WTC11 (cell line): ENCODE measurements at places on chromosomes 6 and 20.

DNA sequence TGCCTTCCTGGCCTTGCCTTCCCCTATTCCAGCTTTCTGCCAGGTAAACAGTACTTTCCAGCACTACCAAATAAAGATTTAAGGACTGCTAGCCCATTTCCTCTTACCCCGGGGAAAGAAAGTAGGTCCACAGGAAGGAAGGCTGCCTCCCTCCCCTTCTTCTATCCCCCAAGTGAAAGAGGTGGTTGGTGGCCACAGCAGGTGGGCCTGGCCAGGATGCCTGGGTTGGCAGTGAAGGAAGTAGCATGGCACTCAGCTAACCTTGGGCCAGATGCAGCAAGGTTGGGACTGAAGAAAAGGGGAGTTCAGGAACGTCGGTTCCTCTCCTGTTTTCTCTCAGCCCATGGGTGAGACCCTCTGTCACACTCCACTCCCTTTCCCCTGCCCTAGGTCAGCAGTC is 8.9 kb downstream of the NFKBIL1 start:
- DNase-seq, result no peak
- no peak overlapping the region for H3K4me3 ChIP-seq
- no peaks in the 10 kb centered on the region for H3K27me3 ChIP-seq
- peaks cover 9% of the 10 kb centered on the region for H3K4me1 ChIP-seq
- peaks cover 19% of the 10 kb centered on the region for H3K36me3 ChIP-seq

DNA sequence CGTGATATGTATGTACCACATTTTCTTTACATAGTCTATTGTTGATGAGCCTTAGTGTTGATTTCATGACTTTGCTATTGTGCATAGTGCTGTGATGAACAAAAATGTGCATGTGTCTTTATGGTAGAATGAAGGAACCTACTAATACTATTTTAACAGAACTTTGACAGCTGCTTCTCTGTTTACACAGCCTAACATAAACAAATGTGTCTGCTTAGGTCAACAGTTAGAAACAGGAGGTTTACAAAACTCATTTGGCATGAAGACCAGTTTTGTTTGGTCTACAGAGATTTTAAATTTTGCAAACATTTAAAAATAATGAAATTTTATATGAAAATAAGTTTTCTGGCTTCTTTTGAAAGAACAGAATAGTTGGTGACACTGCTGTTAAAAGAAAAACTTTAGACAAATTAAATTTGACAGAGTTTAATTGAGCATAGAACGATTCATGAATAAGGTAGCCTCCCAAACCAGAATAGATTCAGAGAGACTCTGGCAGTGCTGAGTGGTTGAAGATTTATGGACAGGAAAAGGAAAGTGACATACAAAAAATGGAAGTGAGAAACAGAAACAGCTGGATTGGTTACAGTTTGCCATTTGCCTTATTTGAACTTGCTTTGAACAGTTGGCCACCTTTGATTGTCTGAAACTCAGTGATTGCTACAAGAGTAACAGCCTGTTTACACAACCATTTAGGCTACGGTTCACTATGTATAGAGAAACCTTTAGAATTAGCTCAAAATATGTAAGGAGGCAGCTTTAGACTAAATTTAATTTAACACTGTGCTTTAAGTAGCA is 715.8 kb upstream of the HS3ST5 start:
- no peak overlapping the region for H3K4me3 ChIP-seq
- DNase-seq, result no peak
- H3K36me3 ChIP-seq, result peaks cover 4% of the 10 kb centered on the region; the same call in 1 of the 2 replicates
- peaks cover 47% of the 10 kb centered on the region for H3K27me3 ChIP-seq
- no peak overlapping the region for H3K27ac ChIP-seq

DNA sequence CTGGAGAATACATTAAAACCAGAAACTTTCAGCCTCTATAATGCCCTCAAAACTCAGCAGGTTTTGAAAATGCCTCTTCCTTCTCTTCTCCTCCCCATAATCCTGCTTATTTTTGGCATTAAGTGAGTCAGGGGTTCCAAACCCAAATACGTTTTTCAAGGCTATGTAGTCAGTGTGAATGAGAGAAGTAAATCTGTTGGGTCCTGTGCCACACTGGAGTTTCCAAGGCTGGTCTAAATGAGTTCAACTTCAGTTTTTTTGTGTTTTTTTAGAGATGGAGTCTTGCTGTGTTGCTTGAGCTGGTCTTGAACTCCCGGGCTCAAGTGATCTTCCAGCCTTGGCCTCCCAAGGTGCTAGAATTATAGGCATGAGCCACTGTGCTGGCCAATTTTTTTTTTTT is 20.9 kb downstream of the PTPRA start:
- DNase-seq, result no peak
- H3K4me1 ChIP-seq, result no peaks in the 10 kb centered on the region
- 0 out of 2 replicates have a peak overlapping the region, but pooled peaks have one; percentile 86 for H3K27ac ChIP-seq
- H3K4me3 ChIP-seq, result no peak overlapping the region
- no peaks in the 10 kb centered on the region for H3K27me3 ChIP-seq
- H3K36me3 ChIP-seq, result peaks cover 14% of the 10 kb centered on the region

DNA sequence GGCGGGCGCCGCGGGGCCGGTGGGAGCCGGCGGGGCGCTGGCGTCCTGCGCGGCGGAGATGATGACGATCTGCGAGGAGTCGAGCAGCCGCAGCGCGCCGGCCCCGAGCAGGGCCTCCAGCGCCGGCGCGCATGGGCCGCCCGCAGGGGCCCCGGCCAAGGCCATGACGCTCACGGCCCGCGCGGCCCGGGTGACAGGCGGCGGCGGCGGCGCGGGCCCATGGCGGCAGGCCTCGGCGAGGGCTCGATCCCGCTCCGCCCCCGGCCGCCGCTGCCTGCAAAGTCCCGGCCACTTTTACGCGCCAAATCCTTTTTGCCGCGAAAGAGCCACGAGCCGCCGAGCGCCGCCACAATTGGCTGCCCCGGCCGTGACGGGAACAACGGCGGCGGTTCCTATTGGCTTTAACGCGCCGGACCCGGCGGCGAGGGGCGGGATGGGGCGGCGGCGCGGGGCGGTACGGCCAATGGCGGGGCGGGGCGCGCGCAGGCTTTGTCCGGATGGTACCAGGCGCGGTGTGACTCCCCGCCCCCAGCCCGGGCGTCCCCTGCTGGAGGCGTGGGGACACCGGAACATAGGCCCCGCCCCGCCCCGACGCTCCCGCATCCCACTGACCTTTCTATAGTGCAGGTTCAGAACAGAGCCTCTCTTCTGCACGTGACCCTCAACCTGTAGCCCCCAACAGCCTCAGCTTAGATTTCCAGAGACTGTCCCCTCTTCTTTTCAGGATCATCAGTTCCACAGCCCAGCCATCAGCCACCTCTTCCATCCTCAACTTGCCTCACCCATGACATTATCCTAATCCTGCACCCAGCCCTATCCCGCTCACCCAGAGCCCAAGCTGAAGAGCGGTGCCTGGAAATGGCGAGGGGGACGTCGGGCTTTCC is at the start of gene E2F1:
Gene E2F1, minus strand, starts transcription at position 286 of the 884 bp plus-strand sequence. Its CDS starts 121 bp downstream, at position 165.
- peaks cover 30% of the 10 kb centered on the region for H3K27me3 ChIP-seq
- H3K27ac ChIP-seq, result peak within 1 kb of the TSS; percentile 85
- peak; percentile 98 for DNase-seq
- H3K36me3 ChIP-seq, result no peaks in the 10 kb centered on the region

DNA sequence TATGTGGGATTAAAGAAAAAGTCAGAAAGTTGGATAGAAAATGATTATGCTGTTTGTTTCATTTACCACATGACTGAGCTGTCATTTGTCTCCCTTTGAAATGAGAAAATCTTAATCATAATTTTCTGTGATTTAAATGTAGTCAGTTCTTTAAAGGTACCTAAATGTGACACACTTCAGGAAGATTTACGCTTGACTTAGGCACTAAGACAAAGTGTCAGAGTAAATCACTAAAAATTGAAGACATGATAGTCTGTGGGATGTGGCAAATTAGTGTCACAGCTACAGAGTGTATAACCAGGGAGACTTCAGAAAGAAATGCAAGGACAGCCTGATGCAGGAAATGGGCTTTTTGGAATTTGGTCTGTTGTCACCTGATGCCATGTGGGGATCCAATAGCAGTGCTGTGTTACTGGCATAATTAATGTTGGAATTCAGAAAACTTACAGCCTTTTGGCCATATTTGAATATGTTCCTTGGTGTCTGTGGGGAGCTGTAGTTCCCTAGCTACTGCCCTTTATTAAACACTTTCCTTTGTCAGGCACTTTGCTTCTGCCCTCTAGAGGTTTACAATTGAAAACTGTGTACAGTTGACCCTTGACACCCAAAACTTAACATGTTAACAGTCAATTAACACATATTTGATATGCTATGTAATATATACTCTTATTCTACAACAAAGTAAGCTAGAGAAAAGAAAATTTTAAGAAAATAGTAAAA is 493.8 kb downstream of the UTRN start:
- H3K4me1 ChIP-seq, result peaks cover 25% of the 10 kb centered on the region
- no peak overlapping the region for H3K27ac ChIP-seq
- no peak for DNase-seq
- H3K4me3 ChIP-seq, result no peak overlapping the region
- no peaks in the 10 kb centered on the region for H3K27me3 ChIP-seq

DNA sequence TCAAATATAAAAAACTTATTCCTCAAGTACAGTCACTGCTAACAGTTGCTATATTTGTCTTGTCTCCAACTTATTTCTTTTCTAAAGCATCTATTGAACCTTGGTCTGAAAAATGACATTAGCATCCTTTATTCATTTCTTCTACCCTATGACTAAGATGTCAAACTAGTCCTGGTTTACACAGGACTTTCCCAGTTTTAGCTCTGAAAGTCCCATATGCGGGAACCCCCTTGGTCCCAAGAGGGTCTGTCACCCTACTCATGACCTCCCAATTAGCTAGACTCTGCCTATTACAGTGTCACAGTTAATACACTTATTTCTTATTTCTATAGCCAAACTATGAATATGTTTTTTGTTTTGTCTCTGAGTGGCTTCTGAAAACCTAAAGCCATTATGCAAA is 37.1 kb downstream of the PLEKHG1 start:
- H3K4me1 ChIP-seq, result peaks cover 10% of the 10 kb centered on the region
- H3K27ac ChIP-seq, result no peak overlapping the region
- no peaks in the 10 kb centered on the region for H3K27me3 ChIP-seq
- DNase-seq, result no peak

DNA sequence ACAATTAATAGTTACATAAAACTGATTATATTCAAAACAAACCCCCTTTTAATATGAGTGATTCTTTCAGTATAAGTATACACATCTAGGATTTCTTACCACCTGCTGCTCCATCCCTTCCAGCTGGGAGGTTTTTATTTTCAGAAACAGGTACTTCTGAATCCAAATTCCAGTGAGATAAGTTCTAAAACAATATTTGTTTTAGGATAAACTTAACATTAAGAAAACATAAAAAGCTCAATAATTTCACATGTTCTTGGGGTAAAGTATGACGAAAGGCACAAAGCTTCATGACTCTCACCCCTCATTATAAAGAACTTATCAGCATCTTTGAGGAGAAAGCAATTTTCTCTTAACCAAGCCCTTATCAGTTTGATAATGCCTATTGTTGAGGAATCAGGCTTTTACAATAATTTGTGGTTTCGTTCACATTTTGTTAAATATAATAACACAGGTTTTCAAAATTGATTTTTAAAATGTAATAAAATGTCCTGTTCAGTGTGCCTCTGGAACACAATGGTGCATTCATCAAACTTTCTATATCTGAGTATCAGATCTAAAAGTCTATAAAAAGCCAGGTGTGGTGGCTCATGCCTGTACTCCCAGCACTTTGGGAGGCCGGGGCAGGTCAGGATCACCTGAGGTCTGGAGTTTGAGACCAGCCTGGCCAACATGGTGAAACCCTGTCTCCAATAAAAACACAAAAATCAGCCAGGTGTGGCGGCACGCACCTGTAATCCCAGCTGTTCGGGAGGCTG is 4.3 kb downstream of the FAM217A start:
- no peak for DNase-seq
- no peaks in the 10 kb centered on the region for H3K27me3 ChIP-seq
- no peak overlapping the region for H3K27ac ChIP-seq
- no peak overlapping the region for H3K4me3 ChIP-seq
- no peaks in the 10 kb centered on the region for H3K36me3 ChIP-seq
- H3K4me1 ChIP-seq, result peaks cover 4% of the 10 kb centered on the region; the same call in 1 of the 2 replicates

DNA sequence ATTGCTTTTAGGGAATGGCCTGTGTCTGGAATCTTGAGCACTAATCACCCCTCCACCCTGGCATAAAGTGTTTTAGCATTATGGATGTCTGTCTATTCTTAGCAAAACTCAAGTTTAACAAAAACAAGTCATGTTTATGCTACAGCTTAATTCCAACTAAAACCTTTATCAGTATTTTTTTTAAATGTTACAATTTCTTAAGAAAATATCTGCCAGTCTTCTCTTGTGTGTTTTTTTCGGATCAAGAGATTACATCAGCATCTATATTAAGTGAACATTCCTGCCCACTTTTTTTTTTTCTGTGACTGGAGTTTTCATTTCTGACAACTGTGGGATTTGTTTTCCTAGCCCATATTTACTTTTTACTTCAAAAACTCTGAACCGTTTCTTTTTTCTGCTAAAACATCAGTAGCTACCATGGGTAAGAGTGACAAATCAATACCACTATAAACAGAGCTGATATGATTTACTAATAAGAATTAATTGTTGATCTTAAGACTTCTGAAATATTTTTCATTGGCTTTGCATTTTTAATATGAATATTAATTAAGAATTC is 94.3 kb downstream of the EDN1 start:
- H3K27ac ChIP-seq, result no peak overlapping the region
- H3K36me3 ChIP-seq, result peaks cover 4% of the 10 kb centered on the region; the same call in 1 of the 2 replicates
- H3K4me1 ChIP-seq, result no peaks in the 10 kb centered on the region
- H3K4me3 ChIP-seq, result no peak overlapping the region
- no peak for DNase-seq

- no peak within 1 kb of the TSS; the same call in 1 of the 2 replicates for H3K27ac ChIP-seq
- H3K36me3 ChIP-seq, result no peaks in the 10 kb centered on the region
- H3K4me3 ChIP-seq, result peak within 1 kb of the TSS; percentile 89
- H3K4me1 ChIP-seq, result peaks cover 12% of the 10 kb centered on the region
Measured at GRCh38 chr20:1225783-1226654, at the start of gene RAD21L1. RAD21L1 (plus strand) TSS chr20:1226044; CDS start chr20:1228454, 2,410 bp downstream.

DNA sequence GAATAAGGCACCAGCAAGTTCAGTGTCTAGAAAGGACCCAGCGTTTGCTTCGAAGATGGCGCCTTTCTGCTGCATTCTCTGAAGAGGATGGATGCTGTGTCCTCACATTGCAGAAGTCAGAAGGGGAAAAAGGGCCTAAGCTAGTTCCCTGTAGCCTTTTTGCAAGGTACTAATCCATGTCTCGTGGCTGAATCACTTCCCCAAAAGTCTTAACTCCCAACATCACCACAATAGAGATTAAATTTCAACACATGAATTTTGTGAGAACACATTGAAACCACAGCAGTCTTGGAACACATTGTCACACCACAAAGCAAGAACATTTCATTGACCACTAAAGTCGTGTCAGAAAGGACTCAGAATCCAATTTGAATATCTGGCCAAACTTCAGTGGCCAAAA is 42.1 kb downstream of the KLHL31 start:
- H3K27me3 ChIP-seq, result no peaks in the 10 kb centered on the region
- H3K4me1 ChIP-seq, result no peaks in the 10 kb centered on the region
- no peak for DNase-seq
- H3K27ac ChIP-seq, result no peak overlapping the region
- no peaks in the 10 kb centered on the region for H3K36me3 ChIP-seq

DNA sequence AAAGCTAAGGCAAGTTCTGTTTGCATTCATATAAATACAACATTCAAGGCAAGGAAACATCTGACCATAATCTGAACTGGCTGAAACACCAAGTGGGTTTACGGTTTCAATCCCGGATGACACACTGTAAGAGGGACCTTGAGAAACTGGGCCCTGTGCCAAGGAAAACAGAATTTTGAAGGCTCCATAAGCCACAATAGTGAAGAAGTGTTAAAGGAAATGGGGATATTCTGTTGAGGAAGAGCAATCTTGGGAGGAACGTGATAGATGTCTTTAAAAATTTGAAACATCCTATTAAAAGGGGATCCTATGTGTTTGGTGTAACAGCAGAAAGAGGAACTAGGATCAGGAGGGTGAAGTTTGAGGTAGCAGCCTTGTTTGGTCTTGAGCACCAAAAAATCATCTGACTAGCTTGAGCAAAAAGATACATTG is 82.4 kb upstream of the TAB2 start:
- peaks cover 28% of the 10 kb centered on the region for H3K4me1 ChIP-seq
- DNase-seq, result no peak
- H3K27me3 ChIP-seq, result no peaks in the 10 kb centered on the region
- no peak overlapping the region for H3K27ac ChIP-seq
